Activated CD8-positive, alpha-beta memory T cell treated with anti-CD3 and anti-CD28 coated beads, Interleukin-2, amount 10 ng/mL, durations not matched to agents 7 days and 5 days (primary cell): ENCODE measurements at places on chromosomes 6 and 20. TPM values are rescaled to one million over a fixed set of nuclear protein-coding genes. Genes with fewer than 3 reads are reported as not detected.
A peak's percentile ranks its signal among the peaks of the same experiment; 100 is the strongest.

DNA sequence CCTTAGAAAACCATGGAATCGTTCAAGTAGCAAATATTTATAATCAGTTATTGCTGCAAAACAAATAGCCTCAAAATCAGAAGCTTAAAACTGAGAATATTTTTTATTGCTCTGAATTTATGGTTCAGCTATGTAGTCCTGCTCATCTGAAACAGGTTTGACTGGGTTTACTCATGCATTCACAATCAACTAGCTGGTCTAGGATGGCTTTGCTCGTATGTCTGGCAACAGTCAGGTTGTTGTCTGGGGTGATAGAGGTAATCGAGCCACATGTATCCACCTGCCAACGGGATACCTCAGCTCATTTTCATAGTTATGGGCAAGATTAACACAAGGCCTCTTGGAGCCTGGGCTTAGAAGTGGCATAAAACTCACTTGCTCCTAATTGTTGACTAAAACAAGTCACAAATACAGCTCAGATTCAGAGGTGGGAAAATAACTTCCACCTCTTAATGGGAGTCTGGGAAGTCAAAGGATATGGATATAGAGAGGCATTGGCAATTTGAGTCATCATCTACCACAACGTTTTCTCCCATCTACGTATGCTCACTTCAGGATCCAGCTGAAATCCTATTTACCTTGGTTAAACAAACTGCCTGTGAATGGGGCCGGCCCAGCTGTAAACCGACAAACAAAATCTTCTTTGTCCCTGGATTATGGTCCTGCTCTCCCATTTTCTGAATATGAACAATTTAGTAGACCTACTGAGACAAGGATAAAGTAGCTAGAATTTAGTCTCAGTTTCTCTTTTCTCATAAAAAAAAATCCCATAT lies 54.5 kb upstream of the TENT5A start:
- no peak for DNase-seq

GRCh38 chr6:42899871-42900270 lies 16.0 kb upstream of the PTCRA start:
- no peak for DNase-seq

DNA sequence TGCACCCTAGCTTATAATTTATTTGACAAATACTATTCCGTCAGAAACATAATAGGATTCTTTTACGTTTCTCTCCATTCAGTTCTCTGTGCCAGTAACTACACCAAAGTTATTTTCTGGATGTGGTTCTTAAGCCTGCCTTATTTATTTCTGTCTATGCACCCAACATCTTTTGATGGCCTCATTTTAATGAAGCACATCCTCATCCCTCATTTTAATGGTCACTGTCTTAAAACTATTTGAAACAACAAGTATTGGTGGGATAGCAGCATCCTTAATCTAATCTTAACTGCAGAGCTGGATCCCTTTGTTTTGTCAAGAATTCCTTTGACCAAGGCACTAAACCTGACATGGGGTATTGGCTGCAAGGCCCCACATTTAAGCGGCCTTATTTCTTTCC lies 11.0 kb downstream of the FAM135A start:
- DNase-seq, result no peak

DNA sequence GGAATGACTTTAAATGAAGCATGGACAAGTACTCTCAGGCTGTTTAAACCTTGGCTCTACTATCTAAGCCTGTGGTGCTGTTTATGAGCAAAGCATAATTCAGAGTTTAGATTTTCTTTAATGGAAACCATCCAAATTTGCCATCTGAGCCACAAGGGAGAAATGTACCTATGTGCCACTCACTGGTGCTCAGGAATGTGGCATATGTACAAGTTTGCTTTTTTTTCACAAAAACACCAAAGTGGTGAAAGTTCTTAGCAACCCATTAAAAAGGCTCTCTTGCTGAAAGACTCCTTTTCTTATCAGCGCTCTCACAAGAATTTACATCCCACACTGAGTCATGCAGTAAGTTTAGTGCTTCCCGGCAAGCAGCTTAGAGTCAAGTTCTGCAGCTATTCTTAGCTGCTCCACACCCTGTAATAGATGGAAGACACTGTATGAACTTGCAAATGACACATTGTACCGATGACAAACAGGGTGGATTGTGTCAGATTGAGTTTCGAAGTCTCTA lies 57.3 kb upstream of the MLIP start:
- no peak for DNase-seq

DNA sequence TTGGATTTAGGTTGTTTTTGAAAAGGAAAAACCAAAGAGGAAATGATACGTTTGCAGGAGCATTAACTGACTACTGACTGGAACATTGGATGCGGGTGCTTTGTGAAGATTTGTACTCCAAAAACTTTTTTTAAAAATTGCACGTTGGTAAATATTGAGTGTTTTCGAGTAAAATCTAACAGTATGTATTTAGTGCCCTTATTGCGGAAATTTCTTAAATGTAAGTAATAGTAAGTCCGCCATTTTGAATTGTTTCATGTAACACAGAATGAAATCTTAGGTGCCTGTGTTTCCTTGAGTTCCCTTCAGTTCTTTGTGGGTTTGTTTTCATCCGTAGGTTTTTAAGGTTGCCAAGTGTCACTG lies 15.2 kb upstream of the LIN28B start:
- no peak for DNase-seq

- DNase-seq, result no peak
These were observed 42.3 kb upstream of the ATXN1 start for GRCh38 chr6:16803294-16804200.

GRCh38 chr6:27145731-27146455 lies 101.6 kb upstream of the PRSS16 start:
- DNase-seq, result peak; percentile 90

GRCh38 chr6:33906439-33906838 lies 102.6 kb upstream of the MLN start:
- DNase-seq, result no peak

- no peak for DNase-seq
These were observed 3.7 kb downstream of the EPB41L1 start for GRCh38 chr20:36158160-36158741.

DNA sequence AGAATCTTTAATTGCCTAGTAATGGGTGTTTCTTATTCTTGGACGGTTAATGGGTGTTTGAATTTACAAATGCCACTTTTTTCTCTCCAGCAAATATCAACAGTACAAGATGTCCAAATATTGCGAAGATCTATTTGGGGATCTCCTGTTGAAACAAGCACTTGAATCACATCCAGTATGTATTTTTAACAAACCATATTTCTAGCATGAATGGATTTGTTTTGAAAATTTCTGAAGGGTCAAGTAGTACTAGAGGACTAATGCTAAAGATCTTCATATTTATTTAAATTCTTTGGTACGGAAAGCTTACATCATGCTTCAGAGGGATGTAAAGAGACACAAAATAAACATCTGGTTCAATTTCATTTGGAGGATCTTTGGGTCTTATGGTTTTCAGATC lies 123.9 kb upstream of the LAMP5 start:
- no peak for DNase-seq

DNA sequence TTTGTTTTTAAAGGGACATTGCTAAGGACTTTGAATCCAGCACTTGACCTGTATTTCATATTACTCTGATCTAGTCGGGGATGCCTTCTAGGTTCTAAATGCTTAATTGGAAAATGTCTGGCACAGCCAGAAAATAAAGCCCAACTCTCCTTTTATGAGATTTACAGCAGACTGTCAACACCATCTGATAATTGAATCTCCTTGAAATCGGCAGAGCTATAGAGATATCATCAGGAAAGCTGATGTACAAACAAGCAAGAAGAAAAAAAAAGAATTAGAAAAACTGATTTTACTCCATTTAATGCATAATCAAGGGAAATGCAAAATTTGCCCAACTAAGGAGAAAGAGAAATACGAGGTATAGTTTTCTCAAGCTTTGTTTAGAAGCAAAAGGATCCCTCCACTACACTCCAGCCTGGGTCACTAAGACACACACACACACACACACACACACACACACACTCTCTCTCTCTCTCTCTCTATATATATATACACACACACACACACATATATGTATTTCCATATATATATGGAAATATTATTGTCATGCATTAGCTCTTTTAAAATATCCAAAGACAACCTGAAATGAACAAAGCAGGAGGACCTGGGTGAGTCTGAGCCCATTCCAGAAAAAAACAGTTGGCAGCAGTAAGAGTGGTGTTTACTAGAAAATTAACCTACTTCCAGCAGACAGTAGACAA lies 9.5 kb upstream of the FOXC1 start:
- no peak for DNase-seq

GRCh38 chr6:110328259-110328658 lies 29.9 kb downstream of the METTL24 start:
- DNase-seq, result no peak

GRCh38 chr6:165245287-165245686 lies 64.1 kb downstream of the C6orf118 start:
- no peak for DNase-seq

DNA sequence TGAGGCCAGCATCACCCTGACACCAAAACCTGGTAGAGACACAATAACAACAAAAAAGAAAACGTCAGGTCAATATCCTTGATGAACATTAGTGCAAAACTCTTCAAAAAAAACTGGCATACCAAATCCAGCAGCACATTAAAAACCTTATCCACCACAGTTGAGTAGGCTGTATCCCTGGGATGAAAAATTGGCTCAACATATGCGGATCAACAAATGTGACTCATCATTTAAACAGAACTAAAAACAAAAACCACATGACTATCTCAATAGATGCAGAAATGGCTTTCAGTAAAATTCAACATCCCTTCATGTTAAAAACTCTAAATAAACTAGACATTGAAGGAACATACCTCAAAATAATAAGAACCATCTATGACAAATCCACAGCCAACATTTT lies 59.6 kb upstream of the PHIP start:
- no peak for DNase-seq

- no peak for DNase-seq
These were observed 23.2 kb upstream of the AKIRIN2 start for GRCh38 chr6:87724983-87725811.

DNA sequence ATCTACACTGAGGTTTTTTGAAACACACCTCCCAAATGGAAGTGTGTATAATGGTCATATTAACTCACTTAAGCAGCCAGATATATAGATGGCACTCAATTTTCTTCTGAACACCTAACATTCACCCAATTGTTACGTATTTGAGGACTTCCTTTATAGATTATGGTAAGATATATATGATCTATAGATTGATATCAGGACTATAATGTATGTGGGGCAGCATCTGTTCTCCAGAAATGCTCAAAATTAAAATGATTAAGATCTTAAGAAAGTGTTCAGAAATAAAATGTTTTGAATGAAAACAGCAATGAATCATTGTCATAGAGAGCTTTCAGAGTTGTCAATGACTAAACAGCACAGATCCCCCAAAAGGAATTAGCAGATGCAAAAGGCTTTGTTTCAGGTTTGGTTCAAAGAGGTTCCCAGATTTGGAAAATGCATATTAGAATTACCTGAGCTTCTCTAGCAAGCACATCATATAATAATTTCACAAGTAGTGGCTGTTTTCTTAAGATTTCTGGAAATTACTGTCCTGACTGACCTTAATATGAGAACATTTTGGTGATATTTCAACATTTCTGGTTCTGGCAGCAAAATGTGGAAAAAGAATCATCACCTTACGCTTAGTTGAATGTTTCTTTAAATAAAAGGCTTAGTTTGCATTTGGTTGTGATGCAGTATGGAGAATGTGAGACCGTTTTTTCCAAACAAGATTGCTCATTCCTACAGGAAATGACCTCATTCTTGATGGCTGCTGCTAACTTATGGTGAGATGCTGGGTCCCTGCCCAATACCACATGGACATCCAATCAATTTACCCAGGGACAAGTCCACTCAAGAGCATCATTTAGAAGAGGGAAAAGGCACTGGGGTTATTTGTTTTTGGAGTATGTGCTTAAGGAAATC lies 31.5 kb downstream of the TRAF3IP2 start:
- no peak for DNase-seq

GRCh38 chr20:21739682-21740081 lies 34.2 kb downstream of the PAX1 start:
- no peak for DNase-seq

GRCh38 chr20:9015984-9016324 lies 52.9 kb upstream of the PLCB4 start:
- no peak for DNase-seq

DNA sequence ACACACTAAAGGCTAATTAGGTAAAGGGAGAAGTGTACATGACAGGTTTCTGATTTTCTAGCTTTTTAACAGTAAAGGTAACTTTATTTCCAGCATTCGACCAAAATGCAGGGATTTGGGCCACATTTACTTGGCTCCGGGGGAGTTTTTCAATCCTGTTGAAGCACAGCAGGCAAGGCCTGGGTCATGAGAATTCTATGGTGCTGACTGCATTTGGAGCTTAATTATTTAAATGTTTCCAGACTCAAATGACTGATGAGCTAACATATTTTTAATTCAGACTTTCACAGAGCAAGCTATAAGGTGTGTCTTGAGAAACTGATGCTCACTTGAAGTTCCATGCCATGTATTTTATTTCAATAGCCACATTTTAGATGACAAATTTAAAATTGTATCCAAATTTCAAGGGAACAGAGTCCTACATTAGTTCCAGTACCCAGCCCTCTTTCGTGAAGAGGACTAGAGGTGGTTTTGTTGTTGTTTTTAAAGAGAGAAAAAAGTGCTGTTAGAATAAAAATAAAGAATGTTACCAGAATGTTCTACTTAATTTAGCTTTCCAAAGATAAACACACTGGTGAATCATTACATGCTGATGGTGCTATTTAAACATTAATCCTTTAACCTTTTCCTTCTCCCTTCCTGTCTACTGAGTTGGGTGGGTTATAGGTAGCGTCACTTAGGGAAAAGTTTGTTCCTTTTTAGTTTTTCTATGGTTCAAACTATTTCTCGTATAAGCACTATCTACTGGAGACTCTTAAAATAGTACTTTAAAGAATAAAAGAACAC lies 82.3 kb upstream of the PHACTR2 start:
- no peak for DNase-seq

DNMT3B gene
- 3.3 TPM for total RNA-seq

TRIM10 gene
- total RNA-seq, result not detected

EGFL8 gene
- total RNA-seq, result 11.4 TPM

SIRPD gene
- not detected for total RNA-seq

PHACTR1 gene
- total RNA-seq, result 2.2 TPM

PCSK2 gene
- not detected for total RNA-seq

LKAAEAR1 gene
- total RNA-seq, result not detected

TRIM15 gene
- total RNA-seq, result not detected
